ENCODE measurements at places on chromosomes 5 and 9.

DNA sequence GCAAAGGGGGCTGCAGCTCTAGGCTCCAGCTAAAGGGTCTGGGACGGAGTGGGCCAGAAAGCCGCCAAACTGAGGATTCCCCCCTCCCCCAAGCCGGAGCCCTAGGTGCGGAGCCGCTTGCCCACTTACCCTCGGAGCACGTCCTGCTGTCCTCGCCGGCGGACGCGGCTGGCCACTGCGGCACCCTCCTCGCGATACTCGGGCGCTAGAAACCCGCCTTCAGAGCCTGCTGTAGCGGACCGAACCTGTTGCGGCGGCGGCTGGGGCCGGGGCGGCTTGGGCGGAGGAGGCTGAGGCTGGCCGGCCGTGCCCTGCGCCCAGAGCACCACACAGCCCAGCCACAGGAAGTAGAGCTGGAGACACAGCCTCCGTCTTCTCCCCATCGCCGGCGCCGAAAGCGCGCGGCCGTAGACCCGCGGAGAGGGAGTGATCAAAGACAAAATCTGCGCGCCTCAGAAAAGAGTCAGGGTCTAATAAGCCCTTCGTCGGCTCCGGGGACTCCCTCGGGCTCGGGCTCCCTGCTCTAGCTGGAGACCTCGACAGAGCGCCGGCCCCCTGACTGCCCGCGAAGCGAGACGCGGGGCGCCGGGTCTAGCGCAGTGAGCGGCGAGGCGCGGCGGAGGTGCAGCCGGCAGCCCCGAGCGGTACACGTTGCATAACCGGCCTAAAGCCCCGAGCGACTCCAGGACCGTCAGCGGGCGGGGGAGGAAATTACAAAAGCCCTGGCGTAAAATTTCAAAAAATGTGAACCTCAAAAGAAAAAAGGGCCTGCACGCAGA, 635 bp downstream of the FBN2 start:
- DNase-seq = peak; percentile 59

DNA sequence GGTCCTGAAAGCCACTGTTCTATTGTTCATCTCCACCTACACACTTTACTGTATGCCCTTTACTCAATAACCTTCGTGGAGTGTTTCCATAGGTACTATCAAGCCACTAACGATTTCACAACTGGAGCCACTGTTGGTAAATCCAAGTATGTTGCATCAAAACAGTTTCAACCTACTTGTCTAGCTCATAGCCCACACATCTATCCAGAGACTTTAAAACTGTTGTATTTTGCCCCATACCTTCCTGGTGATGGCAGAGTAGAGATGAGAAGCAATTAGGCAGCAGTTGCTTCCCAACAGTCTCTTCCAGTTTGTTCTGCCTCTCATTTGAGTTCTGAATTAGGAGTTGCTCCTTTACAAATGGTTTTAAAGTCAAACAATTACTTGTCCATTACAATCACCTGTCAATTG, 607 bp downstream of the FAXDC2 start:
- no peak for DNase-seq

GRCh38 chr9:20620650-20621470, 1.4 kb downstream of the MLLT3 start:
- peak; percentile 45 for DNase-seq

DNA sequence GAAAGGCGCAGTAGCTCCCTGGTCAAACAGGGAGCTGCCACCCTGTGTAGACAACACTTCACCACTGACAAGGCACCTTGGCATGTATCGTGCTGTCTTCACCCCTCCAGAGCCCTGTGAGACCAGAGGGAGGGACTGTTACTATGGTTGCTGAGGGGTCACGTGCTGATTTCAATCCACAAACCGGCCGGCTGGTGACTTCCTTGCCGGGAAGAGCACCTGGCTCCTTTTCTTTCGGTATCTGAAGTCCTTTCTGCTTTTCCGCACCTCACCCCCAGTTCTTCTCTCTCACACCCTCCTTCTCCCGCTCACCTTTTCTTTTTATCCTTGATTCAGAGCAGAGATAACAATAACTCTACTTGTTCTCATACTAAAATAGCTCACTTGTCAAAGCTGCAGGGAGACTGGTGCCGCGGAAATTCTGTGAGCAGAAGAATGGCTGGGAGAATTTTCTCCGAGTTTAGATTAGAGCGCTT, 327.2 kb downstream of the ZSWIM6 start:
- DNase-seq = no peak

DNA sequence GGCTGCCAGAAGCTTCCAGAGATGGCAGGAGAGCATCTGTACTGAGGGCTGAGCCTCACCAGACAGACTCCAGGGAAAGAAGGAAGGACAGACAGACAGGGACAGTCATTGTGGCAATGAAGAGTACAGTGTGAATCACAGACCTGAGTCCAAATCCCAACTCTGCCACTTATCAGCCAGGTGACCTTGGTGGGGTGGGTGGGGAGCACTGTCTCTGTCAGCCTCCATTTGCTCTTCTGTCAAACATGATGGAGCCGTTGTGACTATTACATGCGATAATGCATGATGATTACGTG, 85.9 kb upstream of the FSTL4 start:
- DNase-seq = no peak

- DNase-seq = no peak
Measured at GRCh38 chr5:8943301-8943700, 602.6 kb downstream of the SEMA5A start.

- DNase-seq = peak; percentile 24
Measured at GRCh38 chr9:76576344-76576743, 117.4 kb downstream of the GCNT1 start.

DNA sequence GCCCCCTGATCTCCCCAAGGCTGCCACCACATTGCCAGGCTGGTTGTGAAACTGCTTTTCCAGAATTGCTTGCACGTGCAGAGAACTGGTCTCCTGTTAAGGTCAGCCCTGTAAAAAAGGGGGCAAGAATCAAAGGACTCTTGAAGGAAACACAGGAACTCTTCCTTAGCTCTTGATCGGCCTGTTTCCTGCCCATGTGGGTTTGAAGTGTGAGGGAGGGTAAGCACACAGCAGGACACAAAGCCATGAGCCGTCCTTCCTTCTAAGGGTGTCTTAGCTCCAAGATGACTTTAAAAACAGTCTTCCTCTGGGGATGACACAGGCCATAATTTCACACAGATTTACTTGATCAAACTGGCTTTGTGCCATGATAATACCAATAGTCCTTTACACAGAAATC, 36.1 kb downstream of the TEK start:
- DNase-seq = no peak

DNA sequence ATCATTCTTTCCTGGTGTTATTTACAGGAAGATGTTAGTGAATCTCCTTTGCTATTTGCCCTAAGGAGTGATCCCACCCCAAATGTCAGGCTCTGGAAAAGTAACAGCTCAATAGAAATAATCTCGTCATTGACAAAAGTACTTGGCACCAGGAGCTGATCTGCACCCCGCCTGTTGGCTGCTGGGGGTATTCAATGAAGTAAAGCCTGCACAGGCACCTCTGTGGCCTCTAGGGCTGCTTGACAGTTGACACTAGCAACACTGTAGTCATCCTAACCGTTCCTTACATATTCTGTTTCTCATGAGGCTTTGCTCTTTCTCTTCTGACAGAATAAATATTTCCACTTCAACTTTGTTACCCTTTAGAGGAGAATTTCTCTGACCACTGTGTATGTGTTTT, 103.4 kb downstream of the DOCK2 start:
- no peak for DNase-seq
